Stimulated activated CD8-positive, alpha-beta memory T cell treated with anti-CD3 and anti-CD28 coated beads, Interleukin-7, amount 100 ng/mL, for 1 hour (primary cell): ENCODE measurements at places on chromosomes 1 and 21.

- no peak for DNase-seq
Measured at GRCh38 chr1:168086438-168086837, 50.3 kb downstream of the GPR161 start.

GRCh38 chr1:203169770-203170520 lies 5.7 kb downstream of the MYBPH start:
- DNase-seq, result no peak

DNA sequence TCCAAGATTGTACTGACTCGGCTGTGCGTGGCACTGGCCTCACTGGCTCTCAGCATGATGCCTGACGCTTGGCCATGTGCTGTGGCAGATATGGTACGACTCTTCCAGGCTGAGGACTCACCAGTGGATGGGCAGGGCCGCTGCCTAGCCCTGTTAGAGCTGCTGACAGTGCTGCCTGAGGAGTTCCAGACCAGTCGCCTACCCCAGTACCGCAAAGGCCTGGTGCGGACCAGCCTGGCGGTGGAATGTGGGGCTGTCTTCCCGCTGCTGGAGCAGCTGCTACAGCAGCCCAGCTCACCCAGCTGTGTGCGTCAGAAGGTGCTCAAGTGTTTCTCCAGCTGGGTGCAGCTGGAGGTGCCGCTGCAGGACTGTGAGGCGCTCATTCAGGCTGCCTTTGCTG lies 2.9 kb downstream of the IPO13 start:
- no peak for DNase-seq

DNA sequence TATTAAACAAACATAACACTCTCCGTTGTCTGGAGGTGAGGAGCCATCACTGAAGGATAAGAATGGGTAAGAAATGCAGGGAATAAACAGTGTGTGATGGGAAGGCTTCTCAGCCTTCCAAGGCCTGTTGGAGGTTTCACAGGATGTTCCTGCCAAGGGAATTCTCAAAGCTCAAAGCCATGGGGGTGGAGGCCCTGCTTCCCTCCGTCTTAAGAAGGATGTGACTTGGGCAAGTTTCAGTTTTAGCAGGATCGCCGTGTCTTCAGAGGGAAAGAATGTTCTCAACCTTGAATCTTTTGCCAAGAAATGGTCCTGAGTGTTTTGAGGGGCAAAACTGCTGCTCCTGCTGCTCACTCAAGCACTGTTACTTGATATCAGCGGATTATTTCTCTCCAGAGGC lies 41.7 kb upstream of the IL20 start:
- no peak for DNase-seq

DNA sequence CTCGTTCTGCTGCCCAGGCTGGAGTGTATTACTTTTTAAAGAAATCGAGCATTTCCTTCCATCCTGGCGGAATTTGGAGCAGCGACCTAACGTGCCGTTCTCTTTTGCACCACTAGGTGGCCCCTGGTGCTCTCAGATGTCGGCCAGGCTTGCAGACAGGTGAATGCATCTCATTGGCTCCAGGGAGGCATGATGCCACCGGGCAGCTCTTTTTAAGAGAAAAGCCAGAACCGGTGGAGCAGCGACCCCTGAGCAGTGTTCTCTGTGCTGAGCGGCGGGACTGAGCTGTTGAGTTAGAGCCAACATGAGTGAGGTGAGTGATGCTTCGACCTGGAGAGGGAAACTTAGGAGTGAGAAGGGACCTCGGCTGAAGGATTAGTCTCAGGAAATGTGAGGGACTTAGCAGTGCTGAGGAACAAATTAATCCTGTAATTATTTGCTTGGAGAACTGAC lies at the start of gene PCP4:
TSS of gene PCP4 (plus strand) at position 241 of the 453 bp plus-strand sequence. CDS start at position 305, 64 bp downstream.
- DNase-seq, result no peak
